Hippocampal formation (tissue), 2 donors: ENCODE measurements at places on chromosomes 6 and 20.

DNA sequence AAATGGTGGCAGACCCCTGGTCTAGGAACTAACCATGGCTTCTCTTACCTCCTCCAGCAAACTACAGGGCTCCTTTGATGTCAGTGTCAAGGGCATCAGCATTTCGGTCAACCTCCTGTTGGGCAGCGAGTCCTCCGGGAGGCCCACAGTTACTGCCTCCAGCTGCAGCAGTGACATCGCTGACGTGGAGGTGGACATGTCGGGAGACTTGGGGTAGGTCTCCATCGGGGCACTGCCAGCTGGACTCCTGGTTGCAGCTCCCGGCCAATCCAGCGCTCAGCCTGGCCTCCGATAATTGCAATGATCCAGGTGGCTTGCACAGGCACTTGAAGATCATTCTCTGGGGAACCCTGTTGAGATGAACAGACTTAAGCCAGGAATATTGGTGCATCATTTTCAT lies 7.9 kb downstream of the LBP start:
- no peak for DNase-seq

DNA sequence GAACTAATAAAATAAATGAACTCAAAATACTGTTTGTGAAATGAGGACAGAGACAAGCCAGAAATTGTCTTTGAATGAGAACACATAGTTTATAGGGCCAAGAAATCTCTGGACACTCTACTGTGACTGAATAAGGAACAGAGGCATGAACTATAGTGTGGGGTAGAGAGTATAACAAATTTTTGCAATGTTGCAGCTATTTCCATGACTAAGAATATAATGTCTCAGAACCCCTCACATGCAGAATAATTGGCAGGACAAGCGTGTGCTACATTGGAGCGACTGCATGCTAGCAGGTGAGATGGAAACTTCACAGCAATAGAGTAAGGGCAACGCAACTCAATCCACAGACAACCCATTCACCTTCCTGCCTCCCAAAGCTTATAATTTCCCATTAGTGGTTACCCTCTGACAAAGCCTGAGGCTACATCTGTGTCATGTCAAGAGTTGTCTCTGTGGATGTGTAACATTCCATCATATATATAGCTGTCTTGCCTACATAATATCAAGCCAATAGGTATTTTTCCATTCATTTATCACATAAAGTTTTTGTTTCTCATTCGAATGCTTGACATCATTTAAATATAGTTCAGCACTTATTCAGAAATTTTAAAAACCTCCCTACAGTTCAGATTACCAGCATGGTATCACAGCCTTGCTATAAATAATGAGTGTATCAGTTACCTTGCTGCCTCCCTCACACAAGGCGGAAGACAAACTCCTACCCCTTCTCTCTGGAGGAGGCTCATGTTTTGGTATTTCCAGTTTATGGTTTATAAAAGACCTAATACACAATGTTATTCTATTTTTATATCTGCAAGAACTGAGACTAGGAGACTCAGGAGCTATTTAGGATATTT lies 47.9 kb upstream of the ECHDC1 start:
- no peak for DNase-seq

GRCh38 chr6:152904678-152905077 lies 78.2 kb downstream of the FBXO5 start:
- no peak for DNase-seq

DNA sequence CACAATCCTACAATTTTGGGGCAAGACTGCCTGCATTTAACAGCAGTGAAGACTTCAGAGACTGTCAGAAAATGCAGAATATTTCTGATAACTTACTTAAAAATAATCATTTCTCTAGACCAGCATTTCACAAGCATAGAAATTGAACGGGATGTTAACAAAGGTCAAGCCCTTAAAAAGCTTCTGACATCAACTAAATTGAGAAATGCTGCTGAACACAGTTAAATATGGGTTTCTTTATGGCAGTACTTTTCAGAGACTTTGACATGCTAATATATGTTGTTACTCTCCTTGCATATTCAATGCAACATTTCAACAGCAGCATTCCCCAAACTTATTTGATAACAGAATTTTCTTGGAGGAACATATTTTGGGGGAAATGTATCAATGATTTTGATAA lies 84.5 kb downstream of the KIF13A start:
- DNase-seq: no peak

DNA sequence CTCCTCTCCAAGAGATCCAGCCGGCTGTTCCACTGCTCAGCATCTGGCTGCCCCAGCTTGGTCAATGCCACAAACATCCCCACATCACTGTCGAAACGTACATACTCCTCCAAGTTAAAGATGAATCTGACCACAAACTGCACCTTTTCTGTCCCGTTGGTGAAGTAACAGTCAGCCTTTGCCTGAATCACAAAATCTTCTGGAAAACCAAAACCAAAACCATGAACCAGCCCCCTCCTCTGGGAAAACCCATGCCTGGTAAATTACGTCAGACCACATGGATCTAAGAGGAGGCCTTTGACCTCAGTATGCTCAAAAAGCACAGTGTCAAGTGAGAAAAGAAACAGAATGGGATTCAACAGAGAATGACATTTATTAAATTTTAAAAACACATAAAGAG lies 1.7 kb downstream of the HLA-DOB start:
- no peak for DNase-seq

- DNase-seq: no peak
Measured at GRCh38 chr6:36177166-36177565, 19.4 kb upstream of the BRPF3 start.

DNA sequence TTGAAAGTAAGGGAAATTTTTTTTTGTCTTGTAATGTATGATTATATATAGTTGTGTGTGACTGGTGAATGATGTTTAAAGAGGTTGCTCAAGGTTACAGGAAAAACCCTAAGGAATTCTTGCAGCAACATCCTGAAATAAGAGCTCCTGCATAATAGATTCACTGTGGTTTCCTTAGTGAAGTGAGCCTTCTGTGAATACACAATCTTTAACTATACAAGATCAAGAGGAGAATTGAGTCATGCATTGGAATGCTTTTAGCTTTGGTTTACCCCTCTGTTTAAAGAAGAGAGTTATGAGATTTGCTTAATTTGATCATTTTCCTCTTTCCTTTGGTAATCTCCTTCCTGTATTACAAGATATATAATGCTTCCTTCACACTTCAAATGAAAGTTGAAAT lies 141.6 kb upstream of the EYA4 start:
- DNase-seq: no peak

DNA sequence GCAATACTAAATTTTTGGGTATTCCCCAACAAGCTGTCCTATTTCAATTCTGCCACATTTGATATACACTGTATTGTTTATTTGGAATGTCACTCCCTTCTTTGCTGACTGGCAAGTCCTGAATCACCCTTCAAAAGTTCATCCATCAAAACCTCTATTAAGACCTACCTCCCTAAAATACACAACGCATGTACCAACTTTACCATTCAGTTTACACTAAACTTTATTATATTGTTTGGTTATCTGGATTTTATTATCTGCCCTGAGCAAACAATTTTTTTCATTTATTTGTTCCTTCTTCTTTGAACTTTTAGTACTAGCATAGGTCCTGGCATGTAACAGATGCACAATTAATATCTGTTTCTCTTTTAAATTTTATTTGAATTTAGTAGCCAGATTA lies 958.2 kb upstream of the ADGRB3 start:
- no peak for DNase-seq

DNA sequence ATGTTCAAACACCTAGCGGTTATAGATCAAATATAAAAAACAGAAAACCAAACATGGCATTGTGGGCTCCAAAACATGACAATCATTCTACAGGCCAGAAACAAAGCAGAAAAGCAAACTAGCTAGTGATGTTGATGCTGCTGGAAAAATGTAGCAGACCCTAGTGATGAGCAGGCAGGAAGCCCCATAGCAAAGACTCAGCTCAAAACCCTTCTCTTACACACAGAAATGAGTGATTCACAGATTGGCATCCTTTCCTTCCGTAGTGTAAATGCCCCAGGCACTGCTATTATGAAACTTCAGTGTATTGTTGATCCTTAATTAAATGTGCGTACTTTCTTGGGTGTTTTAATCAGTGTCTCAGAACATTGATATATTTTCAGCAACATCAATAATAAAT lies 425.1 kb downstream of the UTRN start:
- DNase-seq: no peak

DNA sequence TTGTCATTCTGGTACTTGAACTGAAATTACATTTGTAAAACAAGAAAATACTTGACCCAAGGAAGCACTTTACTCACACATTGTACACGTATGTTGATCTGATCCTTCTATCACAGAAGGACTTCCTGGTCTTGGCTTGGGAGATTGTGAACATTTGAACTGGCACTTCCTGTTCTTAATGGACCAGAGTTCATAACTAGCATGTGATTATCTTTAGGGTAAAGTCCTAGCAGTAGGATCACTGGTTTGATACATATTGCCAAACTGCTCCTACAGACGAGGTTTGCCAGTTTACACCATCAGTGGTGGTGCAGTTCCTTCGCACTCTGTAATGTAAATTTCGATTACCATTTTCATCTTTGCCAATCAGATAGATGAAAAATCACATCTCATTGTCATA lies 12.7 kb downstream of the HECA start:
- no peak for DNase-seq

DNA sequence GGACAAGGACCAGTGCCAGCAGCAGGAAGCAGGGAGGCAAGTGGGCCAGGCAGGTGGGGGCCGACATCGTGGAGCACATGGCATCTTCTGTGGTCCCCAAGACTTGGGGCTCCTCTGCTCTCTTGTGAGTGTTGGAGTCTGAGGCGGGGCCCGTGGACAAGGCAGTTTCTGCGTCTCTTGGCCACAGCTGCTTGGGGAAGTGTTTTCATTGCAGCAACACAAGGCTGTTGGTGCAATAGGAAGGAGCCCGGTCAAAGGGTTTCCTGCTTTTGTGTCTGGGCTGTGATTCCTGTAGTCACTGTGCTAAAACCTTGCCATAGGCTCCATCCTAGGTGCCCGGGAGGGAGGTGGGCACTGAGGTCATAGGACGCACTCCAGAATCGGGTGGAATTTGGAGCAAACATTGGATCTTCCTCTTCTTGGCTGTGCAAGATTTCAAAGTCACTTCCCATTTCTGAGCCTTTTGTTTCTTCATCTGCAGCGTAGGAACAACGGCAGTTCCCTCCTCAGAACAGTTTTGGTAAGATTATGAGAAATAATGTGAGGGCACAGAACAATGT lies at the start of gene SIRPB2:
Gene SIRPB2 (minus strand): TSS at position 140 of the 560 bp plus-strand sequence. CDS start 61 bp downstream, at position 79.
- DNase-seq: no peak

GRCh38 chr6:149921361-149921760 lies 1.6 kb downstream of the RAET1G start:
- no peak for DNase-seq

DNA sequence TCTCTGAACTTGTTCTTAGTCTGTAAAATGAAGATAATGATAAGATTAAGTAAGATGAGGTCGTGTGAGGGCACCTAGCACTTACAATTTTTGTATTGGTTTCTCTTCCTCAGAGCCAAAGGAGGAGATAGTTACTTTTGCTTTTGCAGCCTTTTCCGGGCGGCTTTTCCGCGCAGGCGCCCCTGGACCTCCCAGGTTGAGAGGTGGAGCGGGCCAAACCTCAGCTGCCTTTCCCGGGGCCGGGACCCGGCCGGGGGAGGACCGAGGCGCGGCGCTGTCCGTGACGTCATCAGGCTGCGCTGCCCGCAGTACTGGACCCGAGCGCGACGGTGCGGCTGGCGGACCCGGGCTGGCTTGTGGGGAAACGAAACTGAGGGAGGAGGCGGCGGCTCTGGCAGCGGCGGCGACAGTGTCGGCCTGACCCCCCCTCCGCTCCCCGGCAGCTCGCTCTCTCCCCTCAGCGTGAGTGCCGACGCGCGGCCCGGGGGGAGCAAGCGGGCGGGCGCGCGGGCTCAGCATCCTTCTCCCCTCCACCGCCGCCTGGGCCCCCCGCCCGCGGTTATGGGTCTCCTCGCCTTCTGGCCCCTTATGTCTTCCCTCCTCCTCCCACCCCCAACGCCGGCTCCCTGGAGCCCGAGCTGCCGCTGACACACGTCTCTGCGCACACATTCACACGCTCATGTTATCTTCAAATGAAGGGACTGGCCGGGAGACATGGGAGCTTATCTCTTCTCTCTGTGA lies at the start of gene CMTR1:
Gene CMTR1 (plus strand): TSS at position 306 of the 741 bp plus-strand sequence. CDS start 2,409 bp downstream, outside the sequence.
- DNase-seq: peak; percentile 77

- no peak for DNase-seq
Measured at GRCh38 chr6:35392773-35393672, 50.7 kb downstream of the PPARD start.

- DNase-seq: no peak
Measured at GRCh38 chr6:123168892-123169773, 173.1 kb downstream of the CLVS2 start.

GRCh38 chr20:8393381-8393780 lies 261.3 kb downstream of the PLCB1 start:
- no peak for DNase-seq

- no peak for DNase-seq
Measured at GRCh38 chr6:2129182-2129621, 116.2 kb downstream of the GMDS start.

DNA sequence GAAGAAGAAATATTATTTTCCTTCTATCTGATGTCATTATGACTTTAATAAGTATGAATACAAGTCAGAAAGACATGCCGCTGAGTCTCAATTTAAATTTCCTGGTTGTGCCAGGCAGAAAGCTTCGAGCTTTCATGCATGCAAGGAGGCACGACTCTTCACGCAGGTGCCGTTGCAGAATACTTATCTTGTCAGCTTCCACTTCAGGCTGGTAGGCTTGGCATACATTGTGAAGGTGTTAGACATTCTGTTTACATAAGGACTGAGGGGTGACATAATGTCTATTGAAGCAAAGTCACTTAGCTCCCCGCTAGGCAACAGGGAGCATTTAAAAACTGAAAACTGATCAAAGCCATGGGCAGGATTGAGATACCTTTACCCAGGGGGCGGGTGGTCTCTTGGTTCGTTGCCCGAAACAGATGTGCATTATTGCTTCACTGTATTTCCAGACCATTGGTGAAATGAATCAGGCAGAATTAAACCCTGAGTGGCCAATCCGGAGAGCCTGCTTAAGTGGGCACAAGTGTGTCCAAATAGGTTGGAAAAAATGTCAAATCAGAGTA lies 16.4 kb downstream of the BMP6 start:
- no peak for DNase-seq

DNA sequence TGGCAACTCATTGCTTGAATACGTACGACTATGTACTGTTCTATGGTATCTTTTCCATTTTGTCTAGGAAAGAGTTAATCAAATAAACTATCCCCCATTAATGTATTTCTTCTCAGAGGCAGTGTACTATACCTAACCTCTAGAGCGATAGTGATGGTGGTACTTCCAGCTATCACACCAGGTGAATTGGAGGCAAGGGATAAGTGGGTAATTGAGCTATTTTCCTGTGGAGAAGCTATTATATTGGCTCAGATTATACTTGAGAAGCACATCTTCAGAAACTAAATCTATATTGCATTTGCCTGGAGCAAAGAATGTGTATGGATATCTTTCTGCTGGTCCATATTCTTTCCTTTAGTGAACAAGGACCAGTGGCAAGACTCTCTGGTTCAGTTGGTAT lies 430.7 kb upstream of the KHDRBS2 start:
- DNase-seq: no peak

DNA sequence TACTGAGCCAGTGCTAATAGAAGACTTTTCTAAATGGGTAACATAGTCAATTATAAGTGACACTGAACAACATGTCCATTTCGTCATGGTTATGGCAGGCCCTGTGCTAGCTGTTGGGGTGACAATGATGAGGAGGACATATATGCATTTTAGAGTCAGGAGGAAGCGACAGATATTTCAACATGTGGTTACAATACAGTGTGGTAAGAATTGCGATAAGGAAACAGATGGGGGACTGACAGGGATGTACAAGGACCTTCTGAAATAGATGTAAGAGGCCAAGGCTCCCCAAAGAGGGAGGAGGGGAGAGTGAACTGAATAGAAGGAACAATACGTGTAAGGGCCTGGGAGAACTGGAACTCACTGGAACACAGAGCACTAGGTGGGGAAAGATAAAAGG lies 11.7 kb downstream of the MMP24 start:
- no peak for DNase-seq
